ENCODE measurements at places on chromosomes 11 and 22.

GRCh38 chr22:29623553-29624169 is 20.2 kb downstream of the NF2 start:
- DNase-seq, result no peak

- no peak for DNase-seq
These were observed 569.3 kb downstream of the TBC1D22A start for GRCh38 chr22:47331750-47332149.

DNA sequence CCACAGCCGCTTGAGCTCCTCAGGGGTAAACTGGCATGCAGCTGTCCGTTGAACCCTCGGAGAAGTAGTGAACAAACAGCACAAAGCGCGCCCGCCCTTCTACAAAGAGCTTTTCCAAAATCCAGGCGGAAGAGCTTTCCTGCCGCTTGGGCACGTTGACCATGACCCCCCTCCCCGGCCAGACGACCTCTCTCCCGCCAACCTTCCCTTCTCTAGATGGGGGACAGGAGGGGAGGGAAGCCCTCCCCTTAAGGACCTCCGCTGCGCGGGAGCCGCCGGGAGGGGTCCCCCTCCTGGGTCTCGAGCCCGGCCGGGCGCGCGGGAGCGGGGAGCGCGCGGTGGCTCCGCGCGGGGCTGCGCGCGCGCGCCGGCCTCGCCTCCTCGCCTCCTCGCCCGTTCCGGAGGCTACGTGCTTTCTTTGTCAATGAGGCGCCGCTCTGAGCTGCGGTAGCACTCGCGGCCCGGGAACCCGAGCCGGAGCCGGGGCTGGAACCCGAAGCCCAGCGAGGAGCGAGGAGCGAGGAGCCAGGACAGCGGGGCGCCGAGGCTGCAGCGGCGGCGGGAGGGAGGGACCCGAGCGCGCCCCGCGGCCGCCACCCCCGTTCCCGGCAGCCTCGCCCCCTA is 118.6 kb downstream of the HIPK3 start:
- DNase-seq, result no peak

DNA sequence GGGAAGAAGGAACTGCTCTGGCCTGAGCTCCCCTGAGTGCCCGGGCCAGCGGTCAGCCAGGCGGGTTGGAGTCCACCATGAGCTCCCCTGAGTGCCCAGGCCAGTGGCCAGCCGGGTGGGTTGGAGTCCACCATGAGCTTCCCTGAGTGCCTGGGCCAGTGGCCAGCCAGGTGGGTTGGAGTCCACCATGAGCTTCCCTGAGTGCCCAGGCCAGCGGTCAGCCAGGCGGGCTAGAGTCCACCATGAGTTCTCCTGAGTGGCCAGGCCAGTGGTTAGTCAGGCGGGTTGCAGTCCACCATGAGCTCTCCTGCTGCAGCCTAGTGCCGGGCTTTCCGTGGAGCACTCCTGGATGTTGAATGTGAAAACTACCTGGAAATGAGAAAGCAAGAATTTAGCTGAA is 844.0 kb downstream of the TBC1D22A start:
- DNase-seq, result no peak

GRCh38 chr11:61510166-61510919 is 1.8 kb downstream of the LRRC10B start:
- DNase-seq, result no peak

GRCh38 chr11:22466809-22467208 is 128.6 kb downstream of the SLC17A6 start:
- no peak for DNase-seq

- DNase-seq, result no peak
These were observed 95.2 kb downstream of the ABTB2 start for GRCh38 chr11:34262531-34263081.

GRCh38 chr11:128658502-128658901 is 35.4 kb upstream of the FLI1 start:
- DNase-seq, result no peak

GRCh38 chr22:47195484-47196165 is 433.2 kb downstream of the TBC1D22A start:
- peak; percentile 39 for DNase-seq

- DNase-seq, result peak; percentile 59
These were observed 22.7 kb downstream of the PTDSS2 start for GRCh38 chr11:472816-473215.

- peak; percentile 62 for DNase-seq
These were observed 8.3 kb upstream of the HTR3B start for GRCh38 chr11:113896156-113896879.

DNA sequence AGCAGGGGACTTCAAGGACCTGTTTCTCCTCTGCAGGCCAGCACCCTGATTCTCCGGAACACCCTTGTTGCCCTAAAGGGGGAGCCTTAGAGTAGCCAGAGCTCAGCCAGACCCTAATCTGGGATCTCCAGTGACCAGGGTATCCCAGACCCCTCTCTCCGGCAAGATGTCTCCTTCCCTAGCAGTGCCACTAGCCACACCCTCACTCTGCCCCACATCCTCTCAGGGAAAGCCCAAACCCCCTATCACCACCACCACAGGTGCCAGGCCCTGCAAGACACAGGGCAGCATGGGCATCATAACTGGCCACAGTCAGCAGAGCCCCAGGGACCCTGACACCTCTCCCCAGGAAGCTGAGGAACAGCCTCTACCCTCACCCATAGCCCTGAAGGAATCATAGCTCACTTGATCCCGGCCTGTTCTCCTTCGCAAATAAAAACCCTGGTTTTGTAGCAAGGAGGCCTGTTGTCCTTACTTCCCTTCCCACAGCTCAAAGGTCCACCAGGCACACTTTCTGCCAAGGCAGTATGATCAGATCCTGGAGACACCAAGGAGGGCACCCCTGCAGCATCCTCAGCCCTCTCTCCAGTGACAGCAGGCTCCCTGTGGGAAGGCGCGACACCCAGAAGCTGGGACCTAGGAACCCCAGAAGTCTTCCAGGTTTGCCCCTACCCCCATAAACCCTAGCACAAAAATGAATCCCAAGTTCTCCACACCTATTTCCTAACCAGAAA is 4.6 kb downstream of the CFL1 start:
- no peak for DNase-seq

DNA sequence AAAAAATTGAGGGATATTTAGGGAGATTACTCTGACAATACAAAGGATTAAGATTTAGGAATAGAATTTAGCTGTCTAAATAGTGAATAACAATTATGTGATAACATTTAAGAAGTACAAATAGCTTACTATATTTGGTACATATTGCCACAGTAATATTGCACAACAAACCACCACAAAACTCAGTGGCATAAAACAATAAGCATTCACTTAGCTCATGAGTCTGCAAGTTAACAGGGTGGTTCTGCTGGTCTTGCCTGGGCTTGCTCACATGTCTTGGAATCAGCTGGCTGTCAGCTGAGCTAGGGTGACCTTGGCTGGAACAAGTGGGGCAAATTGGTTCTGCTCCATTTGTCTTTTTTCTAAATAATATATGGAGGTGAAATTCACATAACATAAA is 115.1 kb downstream of the DCDC1 start:
- DNase-seq, result no peak

DNA sequence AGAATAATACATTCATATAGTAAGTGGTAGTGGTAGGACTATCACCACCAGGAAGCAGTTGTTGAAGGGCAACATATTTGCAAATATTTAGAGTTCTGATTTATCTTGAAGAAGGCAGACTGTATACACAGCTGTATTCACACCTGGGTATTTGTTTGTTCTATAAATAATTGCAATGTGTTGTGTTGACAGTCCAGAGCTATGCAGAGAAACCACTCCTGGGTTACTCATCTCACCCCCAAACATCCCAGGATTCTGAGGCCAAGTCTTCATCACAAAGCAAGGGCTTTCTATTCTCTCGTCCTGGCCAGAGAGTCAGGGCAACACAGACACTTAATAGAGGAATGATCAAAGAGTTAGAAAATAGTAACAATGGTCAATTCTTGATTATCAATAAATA is 102.1 kb upstream of the FAT3 start:
- DNase-seq, result no peak

- DNase-seq, result no peak
These were observed 1172.8 kb upstream of the TENM4 start for GRCh38 chr11:80613655-80614054.

DNA sequence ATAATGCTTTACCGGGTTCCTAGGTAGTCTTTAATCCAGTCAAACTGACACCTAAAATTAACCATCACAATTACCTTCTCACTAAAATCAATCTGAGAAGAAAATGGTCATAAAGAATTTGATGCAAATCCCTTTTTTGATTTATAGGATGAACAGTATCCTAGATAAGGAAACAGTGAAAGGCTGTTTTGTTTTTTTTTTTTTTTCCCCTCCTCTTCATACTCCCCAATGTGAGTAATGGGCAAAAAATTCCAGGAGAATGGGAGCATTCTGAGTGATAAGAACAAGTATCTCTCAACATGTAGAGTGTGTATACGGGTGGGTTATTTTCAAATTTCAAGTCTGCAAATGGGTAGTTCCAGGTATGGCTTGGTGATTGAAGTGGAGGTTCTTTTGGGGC is 28.4 kb downstream of the GRAMD1B start:
- DNase-seq, result no peak

DNA sequence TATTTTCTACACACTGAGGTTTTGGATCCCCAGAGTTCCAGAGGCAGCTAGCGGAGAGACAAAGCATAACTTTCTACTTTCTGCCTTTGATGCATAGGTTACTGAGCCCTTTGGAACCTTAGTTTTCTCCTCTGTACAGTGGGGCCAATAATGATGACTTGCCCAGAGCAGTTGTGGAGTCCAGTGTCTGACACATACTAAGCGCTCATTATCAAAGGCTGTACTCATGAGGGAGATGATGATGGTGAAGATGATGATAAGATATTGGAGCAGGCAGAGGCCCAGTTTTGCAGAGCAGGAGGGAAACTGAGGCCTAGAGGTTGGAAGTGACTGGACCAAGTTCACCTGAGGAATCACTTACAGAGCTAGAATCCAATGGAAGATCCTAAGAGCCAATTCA is 458.0 kb downstream of the MIAT start:
- DNase-seq, result no peak

GRCh38 chr22:29717789-29718188 is 2.0 kb upstream of the CABP7 start:
- DNase-seq, result no peak

GRCh38 chr11:47860536-47860935 is 12.4 kb upstream of the NUP160 start:
- DNase-seq, result no peak

DNA sequence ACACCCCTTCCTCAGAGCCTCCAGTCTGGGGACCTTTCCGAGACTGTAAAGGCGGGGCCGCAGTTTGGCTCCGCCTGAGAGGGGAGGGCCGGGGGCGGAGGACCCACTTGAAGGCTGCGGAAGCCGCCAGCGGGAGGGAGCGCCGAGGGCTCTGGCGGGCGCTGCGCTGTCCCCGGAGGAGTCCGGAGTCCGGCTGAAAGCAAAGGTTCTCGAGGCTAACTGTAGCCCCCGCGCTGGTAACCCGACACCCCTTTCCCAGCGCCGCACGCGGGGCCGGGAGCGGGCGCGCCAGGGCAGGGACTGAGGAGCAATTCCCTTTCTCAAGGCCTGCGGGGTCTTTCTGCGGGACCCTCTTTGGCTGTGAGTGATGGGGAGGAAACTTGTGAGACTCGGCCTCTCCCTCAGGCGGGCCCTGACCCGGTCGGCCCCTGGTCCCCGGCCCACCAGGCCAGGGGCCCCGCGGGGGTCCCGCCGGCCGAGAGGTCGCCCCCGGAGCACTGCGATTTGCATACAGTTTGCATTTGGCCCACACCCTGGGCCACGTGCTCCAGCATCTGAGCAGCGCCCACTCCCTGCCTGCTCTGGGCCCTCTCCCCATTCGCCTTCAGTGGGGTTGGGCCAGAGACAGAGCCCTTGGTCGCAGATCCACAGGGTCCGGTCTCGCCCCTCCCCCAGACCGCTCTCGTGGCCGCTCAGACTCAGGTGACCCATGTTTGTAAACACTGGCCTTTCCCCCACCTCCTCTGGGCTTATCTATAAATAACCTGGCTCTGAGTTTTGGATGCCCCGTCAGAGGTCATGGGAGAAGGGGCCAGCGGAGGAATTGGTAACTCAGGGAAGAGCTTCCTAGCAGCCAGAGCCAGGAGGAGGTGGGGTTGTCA is 519 bp upstream of the ART5 start:
- peak; percentile 82 for DNase-seq

- peak; percentile 93 for DNase-seq
These were observed 3.2 kb upstream of the WNT11 start for GRCh38 chr11:76209375-76209972.

DNA sequence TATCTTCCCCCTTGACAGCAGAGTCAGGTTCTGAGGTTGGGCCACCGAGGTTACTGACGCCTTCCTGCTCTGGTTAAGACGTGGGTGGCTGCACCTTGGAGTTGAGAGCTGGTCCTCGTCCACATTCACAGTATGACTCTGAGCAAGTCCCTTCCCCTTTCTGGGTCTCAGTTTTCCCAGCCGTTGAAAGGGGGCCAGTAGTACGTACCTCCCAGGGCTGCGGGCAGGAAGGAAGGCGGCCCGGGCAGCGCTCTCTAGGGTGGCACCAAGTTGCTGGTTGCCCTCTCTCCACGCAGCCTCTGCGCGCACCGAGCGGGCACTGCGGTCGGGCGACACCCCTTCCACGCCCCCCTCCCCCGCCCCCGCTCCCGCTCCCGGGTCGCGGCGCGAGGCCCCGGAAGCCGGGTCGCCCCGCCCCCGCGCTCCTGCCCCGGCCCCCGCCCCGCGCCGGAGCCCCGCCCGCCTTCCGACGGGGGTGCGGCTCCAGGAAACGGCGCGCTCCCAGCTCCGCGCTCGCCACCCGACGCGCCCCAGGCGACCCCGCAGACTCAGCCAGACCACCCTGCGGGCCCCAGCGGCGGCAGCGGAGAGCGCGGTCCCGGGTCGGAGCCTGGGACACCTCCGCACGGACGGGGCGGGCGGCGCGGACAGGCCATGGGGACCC is at the start of gene EHBP1L1:
Gene EHBP1L1, plus strand, starts transcription at position 486 of the 664 bp plus-strand sequence. CDS start 250 bp downstream, outside the sequence.
- peak; percentile 62 for DNase-seq

GRCh38 chr11:65434667-65435410 is 12.2 kb downstream of the NEAT1 start:
- no peak for DNase-seq

DNA sequence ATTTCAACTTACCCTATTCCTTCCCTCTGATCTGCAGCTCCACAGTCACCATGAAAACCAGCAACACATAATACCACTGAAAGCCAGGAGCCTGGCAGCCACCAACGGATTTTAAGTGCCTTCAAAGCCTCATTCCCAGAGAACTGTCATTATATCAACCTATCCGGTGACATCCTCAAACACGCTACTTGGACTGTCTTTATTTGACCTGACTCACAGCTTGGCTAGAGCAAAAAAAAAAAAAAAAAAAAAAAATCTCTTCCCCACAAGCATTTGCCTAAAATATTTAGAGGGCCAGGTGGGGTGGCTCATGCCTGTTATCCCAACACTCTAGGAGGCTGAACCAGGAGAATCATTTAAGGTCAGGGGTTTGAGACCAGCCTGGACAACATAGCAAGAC is 32.4 kb upstream of the ARHGAP32 start:
- DNase-seq, result no peak

DNA sequence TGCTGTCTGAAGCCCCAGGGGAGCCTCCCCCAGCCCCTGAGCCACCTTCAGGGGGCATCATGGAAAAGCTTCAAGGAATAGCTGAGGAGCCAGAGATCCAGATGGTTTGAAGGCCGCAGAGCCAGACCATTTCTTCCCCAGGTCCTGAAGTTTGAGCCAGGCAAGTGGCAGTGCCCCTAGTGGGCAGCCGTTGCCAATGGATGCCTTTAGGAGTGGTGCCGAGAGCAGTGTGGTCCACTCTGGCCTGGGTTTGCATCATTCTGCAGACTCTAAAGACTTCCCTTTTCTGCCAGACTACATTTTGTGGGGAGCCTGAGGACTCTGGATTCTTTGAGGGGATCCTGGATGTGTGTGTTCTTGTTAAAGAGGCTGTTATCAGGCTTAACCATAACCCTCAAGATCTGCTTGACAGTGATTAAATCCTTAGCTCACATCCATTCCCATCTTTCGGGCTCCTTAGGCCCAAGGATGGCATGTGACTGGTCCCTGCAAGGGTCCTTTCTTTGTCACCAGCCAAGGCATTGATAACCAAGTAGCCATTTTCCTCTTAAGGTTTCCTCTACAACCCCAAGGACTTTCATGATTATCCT is 13.1 kb downstream of the HINFP start:
- no peak for DNase-seq

All from pancreas (tissue), 10 donors.